Transverse colon (tissue), 4 donors: ENCODE measurements at places on chromosomes 13 and 19. TPM values are rescaled to one million over a fixed set of nuclear protein-coding genes. Genes with fewer than 3 reads are reported as not detected.

DNA sequence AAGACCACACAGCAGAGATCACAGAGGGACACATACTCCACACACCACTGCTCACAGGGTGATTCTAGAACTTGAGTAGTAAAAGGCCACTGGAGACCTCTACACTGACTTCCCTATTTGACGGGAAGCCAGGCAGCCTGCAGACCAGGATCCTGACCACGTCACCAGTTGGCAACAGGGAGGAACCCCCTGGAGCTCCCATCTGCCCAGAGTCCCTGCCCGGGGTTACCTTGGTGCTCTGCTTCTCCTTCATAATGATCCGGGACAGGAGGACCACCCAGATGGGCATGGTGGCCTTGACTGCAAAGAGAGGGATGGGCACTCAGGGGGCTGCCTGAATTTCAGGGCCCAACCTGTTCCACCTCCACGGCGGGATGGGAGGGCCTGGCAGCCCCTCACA, 932 bp downstream of the SLC35E1 start:
- peak overlapping the region; percentile 90 for H3K27ac ChIP-seq
- H3K4me3 ChIP-seq = peak overlapping the region; percentile 93
- H3K36me3 ChIP-seq = no peaks in the 10 kb centered on the region
- H3K4me1 ChIP-seq = peaks cover 34% of the 10 kb centered on the region
- DNase-seq = no peak
- no peaks in the 10 kb centered on the region for H3K27me3 ChIP-seq

- H3K4me3 ChIP-seq = no peak overlapping the region
- no peak overlapping the region for H3K27ac ChIP-seq
- H3K36me3 ChIP-seq = no peaks in the 10 kb centered on the region
- H3K4me1 ChIP-seq = no peaks in the 10 kb centered on the region
- no peaks in the 10 kb centered on the region for H3K27me3 ChIP-seq
- no peak for DNase-seq
Measured at GRCh38 chr19:16227837-16228636, 30.3 kb downstream of the AP1M1 start.

GRCh38 chr19:11067356-11068113, 21.7 kb upstream of the LDLR start:
- no peaks in the 10 kb centered on the region for H3K36me3 ChIP-seq
- no peak for DNase-seq
- H3K27me3 ChIP-seq = no peaks in the 10 kb centered on the region
- H3K27ac ChIP-seq = no peak overlapping the region

GRCh38 chr13:50671497-50671850, 172.0 kb downstream of the DLEU7 start:
- no peaks in the 10 kb centered on the region for H3K4me1 ChIP-seq
- no peak overlapping the region for H3K4me3 ChIP-seq
- no peaks in the 10 kb centered on the region for H3K27me3 ChIP-seq
- no peak overlapping the region for H3K27ac ChIP-seq

The LILRB5 gene
- 9.4 TPM for total RNA-seq

DNA sequence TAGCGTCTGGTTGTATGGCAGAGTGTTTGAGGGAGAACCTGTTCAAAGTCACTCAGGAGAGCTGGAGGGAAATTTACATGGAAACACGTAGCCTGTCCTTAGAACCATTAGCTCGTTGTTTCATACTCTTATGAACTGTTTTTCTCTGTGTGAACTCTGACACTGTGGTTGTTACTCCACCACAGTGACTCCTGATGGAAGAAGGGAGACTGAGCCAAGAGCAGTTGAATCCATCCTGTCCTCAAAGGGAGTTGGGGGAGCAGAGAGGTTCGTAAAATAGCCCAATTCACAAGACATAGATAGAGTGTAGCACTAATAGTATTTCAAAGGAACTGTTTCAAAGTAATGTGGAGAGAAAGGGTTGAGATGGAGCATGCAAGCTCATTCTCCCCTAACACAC, 964.8 kb downstream of the PCDH9 start:
- no peaks in the 10 kb centered on the region for H3K4me1 ChIP-seq
- no peaks in the 10 kb centered on the region for H3K36me3 ChIP-seq
- H3K27me3 ChIP-seq = no peaks in the 10 kb centered on the region

The RNF225 gene
- total RNA-seq = not detected

DNA sequence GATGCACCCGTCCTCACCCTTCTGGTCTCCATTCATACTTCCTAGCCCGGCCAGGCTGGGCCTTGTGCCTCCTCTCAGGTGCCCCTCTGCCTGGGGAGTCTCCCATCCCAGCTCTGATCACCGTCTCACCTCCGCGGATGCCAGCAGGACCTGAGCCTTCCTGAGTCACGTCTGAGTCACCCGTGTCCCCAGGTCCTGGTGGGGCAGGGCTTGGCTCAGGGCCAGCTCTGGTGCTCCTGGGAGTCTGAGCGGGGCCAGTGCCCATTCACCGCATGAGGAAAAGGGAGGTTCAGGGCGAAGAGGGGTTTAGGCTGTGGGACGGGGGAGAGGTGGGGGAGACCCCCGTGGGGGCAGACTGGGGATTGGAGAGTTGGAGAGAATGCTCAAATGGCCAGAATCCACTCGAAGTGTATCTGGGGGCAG, 593 bp downstream of the ATP8B3 start:
- H3K27me3 ChIP-seq = no peaks in the 10 kb centered on the region
- H3K27ac ChIP-seq = peak overlapping the region; percentile 75
- peaks cover 21% of the 10 kb centered on the region for H3K4me1 ChIP-seq
- peak; percentile 82 for DNase-seq
- H3K4me3 ChIP-seq = no peak overlapping the region
- peaks cover 7% of the 10 kb centered on the region for H3K36me3 ChIP-seq

- H3K4me1 ChIP-seq = no peaks in the 10 kb centered on the region
- H3K36me3 ChIP-seq = no peaks in the 10 kb centered on the region
- no peak overlapping the region for H3K27ac ChIP-seq
- H3K27me3 ChIP-seq = peaks cover 10% of the 10 kb centered on the region
- DNase-seq = no peak
- H3K4me3 ChIP-seq = no peak overlapping the region
Measured at GRCh38 chr19:39315933-39316332, 4.7 kb downstream of the LRFN1 start.

- peaks cover 19% of the 10 kb centered on the region for H3K4me1 ChIP-seq
- no peaks in the 10 kb centered on the region for H3K27me3 ChIP-seq
- no peak overlapping the region for H3K27ac ChIP-seq
- no peak for DNase-seq
- peaks cover 16% of the 10 kb centered on the region for H3K36me3 ChIP-seq
Measured at GRCh38 chr19:42079276-42079669, 3.3 kb downstream of the ZNF574 start.

GRCh38 chr13:36665630-36666029, 8.2 kb upstream of the SERTM1 start:
- H3K27me3 ChIP-seq = peaks cover under 1% of the 10 kb centered on the region
- H3K36me3 ChIP-seq = no peaks in the 10 kb centered on the region
- no peak for DNase-seq
- no peak overlapping the region for H3K4me3 ChIP-seq
- no peaks in the 10 kb centered on the region for H3K4me1 ChIP-seq

The BEST2 gene
- 147 TPM for total RNA-seq

The SYCN gene
- total RNA-seq = not detected

GRCh38 chr13:75341028-75341427, 140.9 kb downstream of the TBC1D4 start:
- H3K36me3 ChIP-seq = no peaks in the 10 kb centered on the region
- no peak overlapping the region for H3K4me3 ChIP-seq
- DNase-seq = no peak
- H3K27ac ChIP-seq = no peak overlapping the region
- H3K4me1 ChIP-seq = no peaks in the 10 kb centered on the region
- no peaks in the 10 kb centered on the region for H3K27me3 ChIP-seq

DNA sequence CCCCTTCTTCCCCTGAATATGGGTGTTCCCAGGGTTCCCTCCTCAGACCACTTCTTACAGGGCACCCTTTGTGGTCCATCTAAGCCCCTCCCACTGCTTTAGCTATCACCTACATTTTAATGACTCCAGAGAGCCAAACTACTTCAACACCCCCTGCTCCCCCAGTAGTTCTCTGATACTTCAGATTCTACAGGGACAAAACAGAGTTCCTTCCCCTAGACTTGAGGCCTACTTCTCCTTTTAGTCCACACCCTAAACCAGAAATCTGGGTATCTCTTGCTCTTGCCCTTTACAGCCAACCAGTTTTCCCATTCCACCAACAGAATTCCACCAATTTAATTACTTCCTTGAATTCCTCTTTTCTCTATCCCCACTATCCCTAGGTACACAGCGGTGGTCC, 107.2 kb downstream of the KCNRG start:
- DNase-seq = no peak
- H3K36me3 ChIP-seq = no peaks in the 10 kb centered on the region
- H3K4me1 ChIP-seq = peaks cover 42% of the 10 kb centered on the region
- peak overlapping the region; percentile 95 for H3K27ac ChIP-seq
- no peaks in the 10 kb centered on the region for H3K27me3 ChIP-seq

The PCP2 gene
- 4.1 TPM for total RNA-seq

- no peak for DNase-seq
- no peaks in the 10 kb centered on the region for H3K27me3 ChIP-seq
Measured at GRCh38 chr13:97979051-97979450, 25.6 kb downstream of the IPO5 start.

DNA sequence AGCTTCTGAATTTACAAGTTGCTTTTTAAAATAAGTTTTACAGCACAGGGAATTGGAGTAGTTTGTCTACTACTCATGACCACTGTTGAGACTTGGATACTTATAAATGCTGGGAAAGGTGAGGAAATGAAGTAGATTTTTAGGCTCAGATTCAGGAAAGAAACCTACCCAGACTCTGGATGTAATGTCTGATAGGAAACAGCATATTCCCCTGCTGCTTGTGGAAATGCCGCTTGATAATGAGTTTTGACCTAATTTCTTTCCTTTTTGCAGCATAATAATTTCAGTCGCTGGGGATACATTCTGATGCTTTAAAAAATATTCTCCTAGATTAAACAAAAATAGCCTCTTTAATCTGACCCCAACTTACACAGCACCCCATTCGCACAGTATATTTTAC, 53.6 kb downstream of the SLC10A2 start:
- H3K4me1 ChIP-seq = no peaks in the 10 kb centered on the region
- DNase-seq = no peak
- no peaks in the 10 kb centered on the region for H3K36me3 ChIP-seq

DNA sequence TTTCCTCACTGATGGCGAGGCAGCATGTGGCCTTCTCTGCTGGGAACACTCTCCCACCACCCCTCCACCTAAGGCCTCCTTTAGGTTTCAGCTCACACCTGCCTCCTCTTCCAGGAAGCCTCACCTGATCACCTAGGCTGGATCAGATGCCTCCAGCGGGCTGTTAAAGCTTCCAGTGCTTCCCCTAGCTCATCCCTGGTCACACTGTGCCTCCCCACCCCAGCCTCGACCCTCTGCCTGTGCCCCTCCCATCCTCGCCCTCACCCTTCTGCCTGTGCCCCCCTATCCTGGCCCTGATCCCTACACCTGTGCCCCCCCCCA, 33.8 kb downstream of the MAP4K1 start:
- H3K4me3 ChIP-seq = no peak overlapping the region
- no peaks in the 10 kb centered on the region for H3K4me1 ChIP-seq
- H3K27ac ChIP-seq = no peak overlapping the region
- H3K36me3 ChIP-seq = no peaks in the 10 kb centered on the region

DNA sequence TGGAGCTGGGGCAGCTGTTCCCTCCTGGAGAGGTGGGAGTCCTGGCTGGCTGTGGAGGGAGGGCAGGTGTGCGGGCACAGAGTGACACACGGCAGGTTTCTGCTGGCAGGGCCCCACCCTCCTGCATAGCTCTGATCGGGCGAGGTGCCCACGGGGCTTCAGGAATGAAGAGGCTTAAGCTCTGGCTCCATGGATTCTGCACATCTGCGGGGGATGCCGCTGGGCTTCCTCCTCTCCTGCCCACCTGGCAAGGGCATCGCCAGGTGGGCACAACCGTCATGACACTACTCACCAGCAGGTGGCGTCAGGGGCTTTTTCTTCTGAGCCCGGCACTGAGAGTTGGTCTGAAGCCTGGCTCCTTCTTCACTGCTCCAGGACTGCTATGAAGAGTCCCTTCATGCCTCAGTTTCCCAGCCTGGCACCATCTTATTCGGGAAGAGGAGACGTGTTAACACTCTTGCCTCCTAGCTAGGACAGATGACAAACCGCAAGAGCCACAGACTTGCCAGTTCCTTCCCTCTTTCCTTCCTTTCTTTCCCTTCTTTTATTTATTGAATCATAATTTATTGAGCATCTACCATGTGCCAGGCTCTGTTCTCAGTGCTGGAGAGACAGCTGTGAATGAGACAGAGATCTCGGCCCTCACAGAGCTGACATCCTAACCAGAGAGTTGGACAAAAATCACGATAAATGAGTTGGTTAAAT, 15.2 kb upstream of the PAK4 start:
- no peak overlapping the region for H3K4me3 ChIP-seq
- no peak overlapping the region for H3K27ac ChIP-seq
- H3K4me1 ChIP-seq = no peaks in the 10 kb centered on the region
- peaks cover 37% of the 10 kb centered on the region for H3K27me3 ChIP-seq
- DNase-seq = peak; percentile 73

The CRB3 gene
- total RNA-seq = 57.9 TPM

The PGLYRP1 gene
- total RNA-seq = not detected

- H3K4me1 ChIP-seq = no peaks in the 10 kb centered on the region
- H3K27ac ChIP-seq = no peak overlapping the region
- H3K27me3 ChIP-seq = peaks cover 32% of the 10 kb centered on the region
- DNase-seq = no peak
Measured at GRCh38 chr19:35816262-35816661, 3.6 kb upstream of the PRODH2 start.

DNA sequence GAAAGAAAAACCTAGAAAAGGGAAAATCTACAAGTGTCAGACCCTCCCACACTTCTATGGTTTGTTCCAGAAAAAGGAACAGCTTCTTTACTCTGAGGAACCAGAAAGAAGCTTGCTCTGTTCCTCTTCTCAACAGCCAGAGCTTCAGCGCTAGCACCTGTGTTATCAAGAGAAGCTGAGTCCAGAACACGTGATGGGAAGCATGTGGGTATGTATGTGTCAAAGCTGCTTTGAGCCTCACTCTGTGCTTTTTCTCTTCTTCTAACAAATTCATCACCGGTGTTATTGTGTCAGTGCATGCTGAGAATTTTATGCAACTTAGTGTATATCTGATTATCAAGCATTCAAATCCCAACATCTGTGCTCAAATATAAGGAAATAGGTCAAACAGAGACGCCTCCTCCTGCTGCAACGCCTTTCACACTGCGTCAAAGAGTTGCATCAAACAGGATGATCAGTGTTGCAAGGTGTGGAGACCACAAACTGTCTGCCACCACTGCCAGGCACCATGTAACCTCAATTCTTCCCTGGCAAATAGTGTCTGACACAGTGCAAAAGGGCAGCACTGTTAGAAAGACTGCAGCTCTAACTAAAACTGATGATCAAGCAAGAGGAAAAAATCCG, 83.9 kb downstream of the LRRC63 start:
- H3K27ac ChIP-seq = peak overlapping the region; percentile 4

DNA sequence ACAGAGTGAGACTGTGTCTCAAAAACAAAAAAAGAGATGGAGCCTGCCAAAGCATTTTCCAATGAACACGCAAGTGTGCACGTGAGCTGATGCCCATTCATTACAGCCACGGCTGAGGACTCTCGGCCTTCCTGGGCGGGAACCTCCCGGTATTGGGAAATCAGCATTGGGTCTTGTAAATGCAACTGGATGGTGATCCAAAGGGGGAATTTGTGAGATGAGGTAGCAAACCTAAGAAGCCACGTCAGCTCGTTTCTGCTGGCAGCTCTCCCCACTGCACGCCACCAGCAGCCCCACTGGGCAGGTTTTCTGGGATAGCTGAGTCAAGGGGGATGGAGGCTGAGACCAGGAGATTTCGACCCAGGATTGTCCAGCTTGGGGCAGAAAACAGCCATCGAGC, 11.5 kb downstream of the C13orf46 start:
- no peak for DNase-seq
- no peaks in the 10 kb centered on the region for H3K4me1 ChIP-seq
- H3K4me3 ChIP-seq = no peak overlapping the region
- H3K36me3 ChIP-seq = no peaks in the 10 kb centered on the region
- H3K27me3 ChIP-seq = no peaks in the 10 kb centered on the region

The SMIM44 gene
- total RNA-seq = not detected
